ENCODE measurements at places on chromosomes 2 and 18. TPM values are rescaled to one million over a fixed set of nuclear protein-coding genes. Genes with fewer than 3 reads are reported as not detected.
A peak's percentile ranks its signal among the peaks of the same experiment; 100 is the strongest.

- peak overlapping the region; percentile 59 for H3K4me3 ChIP-seq
- DNase-seq = no peak
- no peaks in the 10 kb centered on the region for H3K4me1 ChIP-seq
- peaks cover 3% of the 10 kb centered on the region for H3K27me3 ChIP-seq
Observed at GRCh38 chr2:173286153-173286809, 68.4 kb upstream of the CDCA7 start.

GRCh38 chr2:42464631-42465030 is 29.2 kb downstream of the KCNG3 start:
- DNase-seq = no peak
- no peaks in the 10 kb centered on the region for H3K36me3 ChIP-seq
- H3K27ac ChIP-seq = no peak overlapping the region
- no peaks in the 10 kb centered on the region for H3K4me1 ChIP-seq
- H3K4me3 ChIP-seq = no peak overlapping the region

- no peak for DNase-seq
- peak overlapping the region; percentile 97 for H3K27ac ChIP-seq
- H3K36me3 ChIP-seq = peaks cover 19% of the 10 kb centered on the region
- H3K27me3 ChIP-seq = no peaks in the 10 kb centered on the region
Observed at GRCh38 chr2:224984637-224985036, 57.6 kb downstream of the DOCK10 start.

The ALK gene
- not detected for total RNA-seq

The TCF23 gene
- not detected for total RNA-seq

DNA sequence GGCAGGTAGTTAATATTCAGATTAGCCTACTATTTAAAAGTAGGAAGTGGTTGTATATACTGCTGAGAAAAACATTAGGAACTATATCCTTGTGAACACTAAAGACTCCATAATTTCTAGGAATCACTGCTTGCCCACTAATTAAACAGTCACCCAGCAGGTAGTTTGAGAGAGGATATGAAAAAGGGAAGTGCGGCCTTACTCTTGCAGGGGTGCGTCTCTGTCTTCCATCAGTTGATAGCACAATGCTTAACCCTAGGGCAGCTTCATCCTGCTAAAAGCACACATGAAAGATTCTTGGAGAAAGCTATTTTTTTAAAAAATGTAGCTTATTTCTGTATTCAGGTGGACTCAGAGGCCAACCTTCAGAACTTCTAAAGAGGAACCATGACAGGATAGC is 53.1 kb upstream of the ATP5MC3 start:
- no peak overlapping the region for H3K4me3 ChIP-seq
- H3K27me3 ChIP-seq = peaks cover 7% of the 10 kb centered on the region
- peaks cover 10% of the 10 kb centered on the region for H3K4me1 ChIP-seq
- DNase-seq = no peak
- H3K36me3 ChIP-seq = peaks cover 4% of the 10 kb centered on the region
- no peak overlapping the region for H3K27ac ChIP-seq

DNA sequence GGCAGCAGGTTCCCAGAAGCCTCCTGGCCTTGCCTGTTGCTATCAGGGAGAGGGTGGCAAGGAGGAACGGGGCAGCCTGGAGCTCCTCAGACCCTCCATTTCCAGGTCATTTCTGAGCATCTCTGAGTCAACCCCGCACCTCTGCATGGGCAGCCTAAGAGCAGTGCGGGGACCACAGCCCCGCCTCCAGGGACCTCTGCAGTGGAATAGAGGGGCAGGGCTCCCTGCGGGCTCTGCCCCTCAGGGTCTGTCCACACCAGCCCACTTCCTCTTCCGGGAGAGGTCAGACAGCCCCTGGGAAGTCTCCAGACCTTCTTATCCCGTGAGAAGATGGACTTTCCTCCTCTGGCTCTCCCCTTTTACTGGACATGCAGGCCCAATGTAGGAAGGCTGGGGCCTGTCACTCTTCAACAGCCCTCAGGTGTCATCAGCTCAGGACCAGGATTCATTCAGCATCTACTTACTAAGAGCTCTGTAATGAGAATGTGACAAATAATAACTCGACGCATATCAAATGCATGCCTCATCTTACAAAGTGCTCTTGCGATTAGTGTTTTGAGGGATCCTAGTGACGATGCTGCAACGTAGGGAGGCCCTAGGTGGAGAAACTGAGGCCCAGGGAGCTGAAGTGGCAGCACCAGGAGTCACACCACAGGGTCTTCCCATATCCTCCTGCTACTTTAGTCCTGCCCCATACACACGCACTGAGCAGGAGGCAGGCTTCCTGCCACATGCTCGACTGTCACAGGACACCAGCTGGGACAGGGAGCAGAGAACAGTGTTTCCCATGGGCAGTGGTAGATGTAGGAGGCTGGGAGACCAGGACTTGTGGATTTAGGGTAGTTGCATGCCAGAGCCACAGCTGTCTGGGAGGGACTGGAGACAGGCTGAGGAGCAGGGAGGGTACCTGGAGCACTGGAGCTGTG is 28.0 kb downstream of the SH2D6 start:
- H3K4me3 ChIP-seq = no peak overlapping the region
- H3K27ac ChIP-seq = no peak overlapping the region
- H3K4me1 ChIP-seq = no peaks in the 10 kb centered on the region
- no peak for DNase-seq
- no peaks in the 10 kb centered on the region for H3K36me3 ChIP-seq
- H3K27me3 ChIP-seq = no peaks in the 10 kb centered on the region

GRCh38 chr2:1815053-1815452 is 70.7 kb upstream of the PXDN start:
- no peaks in the 10 kb centered on the region for H3K4me1 ChIP-seq
- H3K27ac ChIP-seq = no peak overlapping the region
- H3K4me3 ChIP-seq = no peak overlapping the region
- peaks cover 6% of the 10 kb centered on the region for H3K27me3 ChIP-seq
- no peak for DNase-seq
- no peaks in the 10 kb centered on the region for H3K36me3 ChIP-seq

DNA sequence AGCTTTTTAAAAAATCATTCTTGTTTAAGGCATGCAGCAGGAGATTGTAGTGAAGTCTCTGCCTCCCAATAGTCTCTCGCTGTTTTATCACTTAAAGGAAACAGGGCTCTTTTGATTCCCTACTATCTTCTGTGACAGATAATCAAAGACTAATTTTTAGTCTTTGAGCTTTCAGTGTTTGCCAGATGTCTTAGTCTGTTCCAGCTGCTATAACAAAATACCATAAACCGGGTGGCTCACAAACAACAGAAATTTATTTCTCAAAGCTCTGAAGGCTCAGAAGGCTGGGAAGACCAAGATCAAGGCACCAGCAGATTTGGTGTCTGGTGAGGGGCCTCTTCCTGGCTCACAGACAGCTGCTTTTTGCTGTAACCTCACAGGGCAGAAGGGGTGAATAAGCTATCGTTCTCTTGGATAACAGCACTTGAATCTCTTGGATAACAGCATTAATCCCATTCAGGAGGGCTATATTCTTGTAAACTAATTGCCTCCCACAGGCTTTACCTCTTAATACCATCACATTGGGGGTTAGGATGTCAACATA is 37.8 kb upstream of the STAT4 start:
- peak overlapping the region; percentile 80 for H3K27ac ChIP-seq
- DNase-seq = no peak
- H3K27me3 ChIP-seq = no peaks in the 10 kb centered on the region
- peaks cover 23% of the 10 kb centered on the region for H3K36me3 ChIP-seq
- no peak overlapping the region for H3K4me3 ChIP-seq

DNA sequence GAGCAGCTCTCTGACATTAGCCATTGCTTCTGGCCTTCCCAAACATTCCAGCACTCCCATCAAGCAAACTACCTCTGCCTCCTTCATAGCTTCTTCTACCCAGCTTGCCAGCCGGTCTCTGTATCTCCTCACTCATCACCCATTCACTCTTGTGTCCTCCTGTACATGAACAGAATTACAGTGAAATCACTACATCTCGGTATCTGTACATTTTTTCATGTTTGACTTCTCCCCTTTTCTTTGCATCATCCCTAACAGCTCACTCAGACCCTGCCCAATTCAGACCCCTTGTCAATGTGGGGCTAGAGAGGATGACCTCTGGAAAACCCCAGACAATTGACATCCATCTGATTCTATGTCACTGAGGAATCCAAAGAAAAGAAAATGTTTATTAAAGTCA is 335.8 kb downstream of the TNS1 start:
- no peak for DNase-seq
- peaks cover 3% of the 10 kb centered on the region for H3K4me1 ChIP-seq
- H3K4me3 ChIP-seq = no peak overlapping the region
- no peaks in the 10 kb centered on the region for H3K36me3 ChIP-seq
- H3K27me3 ChIP-seq = peaks cover 22% of the 10 kb centered on the region
- H3K27ac ChIP-seq = no peak overlapping the region

The IL1R2 gene
- total RNA-seq = not detected

DNA sequence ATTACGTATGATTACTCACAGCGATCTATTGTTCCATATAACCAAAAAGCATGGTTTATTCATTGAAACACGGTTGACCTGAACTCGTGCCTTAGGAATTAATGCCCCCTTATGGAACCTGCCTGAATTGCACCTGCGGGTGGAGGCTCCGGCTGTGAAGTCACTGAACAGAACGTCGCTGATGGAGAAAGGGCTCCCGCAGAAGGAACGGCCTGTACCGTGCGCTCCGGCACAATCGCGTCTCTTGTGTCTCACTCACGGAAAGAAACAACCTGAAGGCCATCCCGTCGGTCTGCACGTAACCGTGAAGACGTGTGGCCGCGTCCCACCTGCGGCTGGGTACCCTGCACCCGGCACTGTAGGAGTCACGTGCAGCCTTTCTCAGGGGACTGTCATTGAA is 133.1 kb downstream of the NFATC1 start:
- peaks cover 9% of the 10 kb centered on the region for H3K4me1 ChIP-seq
- no peak overlapping the region for H3K4me3 ChIP-seq
- H3K36me3 ChIP-seq = no peaks in the 10 kb centered on the region
- no peak for DNase-seq
- H3K27ac ChIP-seq = no peak overlapping the region

DNA sequence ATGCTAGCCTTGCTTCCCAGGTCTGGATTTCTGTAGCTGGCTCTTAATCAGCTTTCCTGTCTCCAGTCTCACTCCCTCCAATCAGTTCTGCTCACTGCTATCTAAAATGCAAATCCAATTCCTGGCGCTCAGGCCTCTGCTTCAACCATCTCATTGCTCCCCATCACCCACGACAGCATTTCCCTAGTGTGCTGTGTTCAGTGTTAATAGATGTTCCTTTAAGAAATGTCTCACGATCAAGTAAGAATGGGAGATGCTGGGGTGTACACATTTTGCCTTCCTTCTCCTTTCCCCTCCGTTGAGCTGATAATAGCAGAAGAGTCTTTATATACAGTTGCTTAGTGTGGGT is 1.6 kb upstream of the PUM2 start:
- DNase-seq = no peak
- H3K36me3 ChIP-seq = peaks cover 8% of the 10 kb centered on the region
- H3K27ac ChIP-seq = no peak overlapping the region
- no peak overlapping the region for H3K4me3 ChIP-seq

The KCNG2 gene
- total RNA-seq = not detected
